ENCODE measurements at places on chromosomes 1 and 21.

DNA sequence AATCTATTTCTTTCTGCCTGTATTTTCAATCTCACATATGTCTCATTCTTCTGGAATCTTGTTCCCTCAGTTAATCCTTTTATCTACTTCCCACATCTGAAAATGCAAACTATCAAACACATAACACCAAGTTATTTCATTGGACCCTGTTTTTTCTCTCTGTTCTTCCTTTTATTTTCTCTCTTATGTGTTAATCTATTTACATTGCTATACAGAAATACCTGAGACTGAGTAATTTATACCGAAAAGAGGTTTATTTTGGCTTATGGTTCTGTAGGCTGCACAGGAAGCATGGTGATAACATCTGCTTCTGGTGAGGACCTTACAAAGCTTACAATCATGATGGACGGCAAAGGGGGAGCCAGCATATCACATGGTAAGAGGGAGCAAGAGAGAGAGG is 247.6 kb downstream of the TGFB2 start:
- no peak for DNase-seq

DNA sequence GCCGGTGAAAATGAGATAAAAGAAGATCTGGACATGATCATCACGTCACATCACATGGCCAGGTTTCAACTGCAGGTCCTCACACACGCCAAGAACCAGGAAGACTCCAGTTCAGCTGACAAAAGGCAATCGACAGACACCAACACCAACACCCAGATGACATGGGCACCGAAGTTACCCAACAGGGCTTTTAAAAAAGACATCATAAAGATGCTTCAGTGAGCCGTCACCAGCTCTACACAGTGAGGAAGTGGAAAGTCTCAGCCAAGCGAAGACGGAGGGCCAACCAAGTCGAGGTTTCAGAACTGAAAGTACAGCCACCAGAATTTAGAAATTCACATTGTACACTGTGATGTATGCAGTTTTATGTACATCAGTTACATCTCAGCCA is 154.3 kb upstream of the COL6A1 start:
- DNase-seq, result no peak

DNA sequence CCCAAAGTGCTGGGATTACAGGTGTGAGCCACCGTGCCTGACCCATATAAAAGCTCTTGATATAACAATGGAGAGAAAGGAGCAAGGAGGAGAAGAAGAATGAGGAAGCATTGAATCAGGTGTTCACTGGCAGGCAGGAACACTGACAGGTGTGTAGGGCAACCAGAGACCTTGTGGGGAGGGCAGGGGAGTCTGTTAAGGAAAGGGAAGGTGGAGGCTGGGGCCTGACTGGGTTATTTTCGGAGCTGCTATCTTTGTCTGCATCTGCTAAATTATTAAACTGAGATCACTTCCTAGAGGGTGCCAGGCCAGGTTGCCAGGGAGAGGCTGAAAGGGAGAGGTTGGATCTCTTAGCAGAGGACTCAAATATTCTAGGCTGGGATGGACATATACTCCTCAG is 6.8 kb upstream of the TRNP1 start:
- no peak for DNase-seq

GRCh38 chr21:29174607-29175013 is 44.2 kb downstream of the MAP3K7CL start:
- no peak for DNase-seq

Measured in globus pallidus (tissue), 1 donor.